ENCODE measurements at places on chromosomes 1 and 21. TPM values are rescaled to one million over a fixed set of nuclear protein-coding genes. Genes with fewer than 3 reads are reported as not detected.

CTPS1 gene
- total RNA-seq = 87.4 TPM

LIPI gene
- not detected for total RNA-seq

PGLYRP3 gene
- not detected for total RNA-seq

IFI16 gene
- 3.8 TPM for total RNA-seq

C1orf53 gene
- 7.9 TPM for total RNA-seq

OR2L2 gene
- total RNA-seq = not detected

MARK1 gene
- total RNA-seq = 0.09 TPM

DTL gene
- 17.4 TPM for total RNA-seq

Data from A549 treated with Mapracorat at 1 μM for 4 hours (cell line).